ENCODE measurements at places on chromosomes 16 and 17. TPM values are rescaled to one million over a fixed set of nuclear protein-coding genes. Genes with fewer than 3 reads are reported as not detected.

- DNase-seq, result no peak
- H3K27me3 ChIP-seq, result no peaks in the 10 kb centered on the region
- H3K36me3 ChIP-seq, result no peaks in the 10 kb centered on the region
- peaks cover 7% of the 10 kb centered on the region for H3K4me1 ChIP-seq
- H3K27ac ChIP-seq, result no peak overlapping the region
- no peak overlapping the region for H3K4me3 ChIP-seq
These were observed 13.2 kb upstream of the CLEC18C start for GRCh38 chr16:70160388-70160787.

- no peak for DNase-seq
- H3K4me1 ChIP-seq, result peaks cover 3% of the 10 kb centered on the region
- no peaks in the 10 kb centered on the region for H3K27me3 ChIP-seq
These were observed 80.7 kb upstream of the TNRC6C start for GRCh38 chr17:77877646-77878355.

DNA sequence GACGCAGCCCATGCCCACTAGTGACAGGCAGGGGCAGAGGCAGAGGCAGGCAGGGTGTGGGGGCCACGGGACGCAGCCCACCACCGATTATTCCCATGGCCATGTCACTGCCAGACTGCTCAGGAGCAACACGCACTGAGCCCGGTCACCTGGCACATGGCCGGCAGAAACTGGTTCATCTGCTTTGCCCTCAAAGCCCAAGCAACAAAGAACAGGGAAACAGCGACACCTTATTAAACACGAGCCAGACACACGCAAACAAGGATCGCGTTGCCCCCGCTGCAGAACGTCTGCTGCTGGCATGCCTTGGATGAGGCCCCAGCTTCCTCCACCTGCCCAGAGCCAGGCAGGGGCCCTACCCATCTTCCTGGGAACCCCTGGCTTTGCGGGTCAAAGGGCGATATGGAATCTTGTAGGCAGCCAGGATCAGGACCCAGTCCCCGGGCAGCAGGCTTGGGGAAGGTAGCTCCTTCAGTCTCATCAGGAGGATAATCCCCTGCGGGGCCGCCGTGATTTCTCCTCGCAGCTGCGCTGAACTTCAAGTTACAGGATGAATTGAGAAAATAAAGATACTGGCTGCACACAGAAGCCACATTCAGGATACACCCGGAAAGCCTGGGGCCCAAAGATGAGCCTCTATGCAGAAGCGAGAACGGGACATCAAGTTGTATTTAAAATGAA lies 4.8 kb downstream of the TBC1D16 start:
- no peak for DNase-seq
- H3K27ac ChIP-seq, result no peak overlapping the region
- no peaks in the 10 kb centered on the region for H3K36me3 ChIP-seq
- H3K4me1 ChIP-seq, result peaks cover 25% of the 10 kb centered on the region
- H3K4me3 ChIP-seq, result no peak overlapping the region

DNA sequence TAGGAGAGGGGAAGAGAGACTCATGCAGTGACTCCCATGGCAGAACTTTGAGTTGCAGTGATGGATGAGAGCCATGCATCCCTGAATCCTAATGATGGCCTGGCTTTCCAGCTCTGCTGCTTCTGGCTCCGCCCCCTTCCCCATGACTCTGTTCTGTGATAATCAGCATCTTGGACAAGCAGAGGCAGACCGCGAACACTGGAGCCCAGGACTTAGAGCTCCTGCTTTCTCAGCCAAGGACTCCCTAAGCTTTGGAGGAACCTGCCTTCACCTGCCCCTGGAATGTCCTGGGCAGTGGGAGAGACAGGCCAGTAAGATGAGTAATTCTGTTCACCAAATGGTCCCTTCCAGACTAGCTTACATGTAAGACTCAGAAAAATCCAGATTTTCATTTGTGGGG lies 12.5 kb downstream of the CCDC92B start:
- H3K27me3 ChIP-seq, result no peaks in the 10 kb centered on the region
- no peaks in the 10 kb centered on the region for H3K36me3 ChIP-seq
- H3K4me1 ChIP-seq, result no peaks in the 10 kb centered on the region
- no peak overlapping the region for H3K4me3 ChIP-seq
- no peak overlapping the region for H3K27ac ChIP-seq
- DNase-seq, result no peak

The ZSCAN10 gene
- polyA plus RNA-seq, result not detected

The RPRML gene
- not detected for polyA plus RNA-seq

The BAHCC1 gene
- 6.4 TPM for polyA plus RNA-seq

The GPRC5C gene
- 237 TPM for polyA plus RNA-seq

DNA sequence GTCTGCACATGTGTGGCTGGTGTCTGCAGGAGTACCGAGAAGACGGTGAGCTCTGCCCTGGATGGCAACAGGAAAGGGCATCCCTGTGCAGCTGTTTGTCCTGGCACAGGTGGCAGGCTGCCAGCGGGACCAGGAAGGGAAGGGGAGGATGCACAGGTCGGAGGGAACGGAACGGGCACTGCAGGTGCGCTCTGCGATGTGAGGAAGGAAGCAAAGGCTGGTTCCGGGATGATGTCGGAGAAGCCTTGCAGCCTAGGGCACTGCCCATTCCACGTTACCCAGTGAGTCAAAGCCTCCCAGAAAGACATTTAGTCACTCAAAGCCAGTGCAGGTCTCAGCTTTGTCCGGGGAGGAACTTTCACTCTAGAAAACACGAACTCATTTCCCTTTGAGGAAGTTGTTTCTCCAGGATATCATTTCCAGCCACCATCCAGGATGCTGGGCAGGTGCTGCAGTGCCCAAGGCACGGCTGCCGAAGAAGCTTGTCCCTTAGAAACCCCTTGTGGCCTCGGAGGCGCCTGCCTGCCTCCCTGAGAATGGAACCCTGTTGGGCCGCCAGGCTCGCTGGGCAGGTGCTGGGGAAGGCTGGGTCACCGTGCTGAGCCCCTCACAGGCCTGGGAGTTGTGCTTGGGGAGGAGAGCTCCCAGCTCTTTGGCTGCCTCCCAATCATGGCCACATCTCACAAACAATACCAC lies 4.5 kb upstream of the TMEM235 start:
- H3K4me3 ChIP-seq, result no peak overlapping the region
- no peaks in the 10 kb centered on the region for H3K36me3 ChIP-seq
- no peak for DNase-seq
- H3K27ac ChIP-seq, result no peak overlapping the region
- peaks cover 21% of the 10 kb centered on the region for H3K27me3 ChIP-seq

- no peak for DNase-seq
- peak overlapping the region; percentile 11 for H3K4me3 ChIP-seq
- H3K36me3 ChIP-seq, result no peaks in the 10 kb centered on the region
- peaks cover 29% of the 10 kb centered on the region for H3K4me1 ChIP-seq
- peak overlapping the region; percentile 99 for H3K27ac ChIP-seq
These were observed 3.7 kb upstream of the PER1 start for GRCh38 chr17:8155996-8156245.

GRCh38 chr16:51408357-51408756 lies 257.3 kb upstream of the SALL1 start:
- H3K4me3 ChIP-seq, result no peak overlapping the region
- H3K4me1 ChIP-seq, result peaks cover 7% of the 10 kb centered on the region
- no peak overlapping the region for H3K27ac ChIP-seq
- no peaks in the 10 kb centered on the region for H3K36me3 ChIP-seq
- H3K27me3 ChIP-seq, result no peaks in the 10 kb centered on the region

- no peaks in the 10 kb centered on the region for H3K27me3 ChIP-seq
- H3K27ac ChIP-seq, result no peak overlapping the region
- H3K4me1 ChIP-seq, result peaks cover 17% of the 10 kb centered on the region
- H3K4me3 ChIP-seq, result no peak overlapping the region
These were observed 107.8 kb downstream of the CLEC16A start for GRCh38 chr16:11051879-11052808.

DNA sequence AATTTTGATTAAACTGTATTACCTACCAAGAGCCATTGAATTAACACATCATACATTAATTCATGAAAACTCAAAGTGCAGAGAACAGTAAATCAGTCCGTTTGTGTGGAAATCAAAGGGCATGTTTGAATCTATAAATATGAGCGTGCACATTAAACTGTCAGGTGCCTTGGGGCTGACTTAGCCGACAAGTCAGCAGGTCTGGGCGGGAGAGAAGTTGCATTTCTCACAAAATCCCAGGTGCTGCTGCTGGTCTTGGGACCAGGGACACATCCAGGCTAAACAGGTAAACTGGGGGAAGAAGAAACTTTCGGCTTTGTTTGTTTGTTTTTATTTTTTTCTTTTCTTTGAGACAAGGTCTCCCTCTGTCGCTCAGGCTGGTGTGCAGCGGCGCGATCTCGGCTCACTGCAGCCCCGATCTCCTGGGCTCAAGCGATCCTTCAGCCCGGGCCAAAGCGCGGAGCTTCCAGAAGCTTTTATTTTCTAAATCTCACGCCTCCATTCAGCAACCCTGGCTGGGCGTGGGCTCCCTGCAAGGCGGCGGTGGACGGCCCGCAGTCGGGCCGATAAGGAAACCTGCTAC lies 213.9 kb downstream of the MRTFB start:
- H3K27ac ChIP-seq, result peak overlapping the region; percentile 78
- DNase-seq, result peak; percentile 77
- H3K36me3 ChIP-seq, result no peaks in the 10 kb centered on the region
- H3K4me1 ChIP-seq, result no peaks in the 10 kb centered on the region
- peak overlapping the region; percentile 65 for H3K4me3 ChIP-seq
